ENCODE measurements at places on chromosomes 7 and 10. TPM values are rescaled to one million over a fixed set of nuclear protein-coding genes. Genes with fewer than 3 reads are reported as not detected.

DNA sequence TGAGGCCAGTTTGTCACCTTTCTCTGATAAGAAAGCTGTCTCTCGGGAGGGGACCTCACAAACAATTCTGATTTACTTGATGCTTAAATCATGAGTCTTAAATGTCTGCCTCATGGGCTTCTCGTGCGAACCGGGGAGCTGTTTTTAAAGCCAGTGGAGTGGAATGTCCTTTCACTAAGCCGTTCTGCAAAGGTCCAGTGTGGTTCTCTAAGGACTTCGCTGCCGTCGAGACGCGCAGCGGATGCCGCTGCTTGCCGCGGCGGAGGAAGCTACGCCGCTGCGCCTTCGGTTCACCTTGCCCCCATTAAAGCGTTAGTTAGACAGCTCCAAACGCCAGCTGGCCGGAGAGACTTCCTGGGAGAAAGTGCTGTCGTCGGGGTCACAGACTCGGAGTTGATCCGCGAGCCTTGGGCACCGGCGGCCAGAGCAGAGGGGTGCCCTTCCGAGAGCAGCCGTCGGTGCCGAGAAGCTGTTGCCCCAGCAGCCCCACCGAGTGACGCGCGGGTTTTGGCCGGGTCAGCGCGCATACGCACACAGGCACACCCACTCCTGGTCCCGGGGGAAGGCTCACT, 1.3 kb upstream of the HMX3 start:
- no peaks in the 10 kb centered on the region for H3K36me3 ChIP-seq
- peaks cover 37% of the 10 kb centered on the region for H3K4me1 ChIP-seq
- H3K27ac ChIP-seq: peak overlapping the region; percentile 7

DNA sequence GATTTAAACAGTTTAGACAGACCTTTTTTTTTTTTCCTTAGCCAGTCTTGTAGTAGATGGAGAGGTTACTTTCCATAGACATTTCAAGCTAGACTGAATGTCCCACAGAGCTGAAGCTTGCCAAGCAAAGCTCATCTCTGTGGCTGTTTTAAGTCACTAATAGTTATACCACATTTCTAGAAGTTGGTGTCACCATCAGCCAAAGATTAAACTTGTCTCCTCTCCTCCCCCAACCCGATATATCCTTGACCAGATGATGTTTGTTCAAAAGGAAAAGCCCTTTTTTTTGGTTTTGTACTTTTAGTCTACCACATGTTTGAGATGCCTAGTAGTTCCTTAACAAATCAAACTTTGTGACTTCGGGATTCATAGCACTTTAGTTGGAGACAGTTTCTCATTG, 66.1 kb downstream of the ADD3 start:
- DNase-seq: no peak
- no peaks in the 10 kb centered on the region for H3K36me3 ChIP-seq
- H3K27me3 ChIP-seq: no peaks in the 10 kb centered on the region
- H3K27ac ChIP-seq: peak overlapping the region; percentile 64
- peak overlapping the region; percentile 64 for H3K4me3 ChIP-seq

DNA sequence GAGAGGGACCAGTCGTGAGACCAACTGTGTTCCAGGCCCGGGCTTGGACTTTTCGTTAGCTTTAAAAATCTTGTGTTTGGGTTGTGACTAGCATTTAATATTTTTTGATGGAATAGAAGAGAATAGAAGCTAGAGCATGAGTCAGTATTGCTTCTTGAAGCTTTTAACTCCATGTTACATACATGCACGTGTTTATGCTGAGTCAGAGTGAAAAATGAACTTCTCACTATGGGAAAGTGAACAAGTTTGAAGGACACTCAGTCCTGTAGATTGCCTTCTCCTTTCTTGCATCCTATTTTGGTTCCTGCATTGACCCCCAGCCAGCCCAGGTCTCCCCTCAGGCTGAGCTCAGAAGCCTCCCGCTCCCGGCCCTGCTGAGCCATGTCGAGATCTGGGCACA, 31.8 kb downstream of the GHRHR start:
- no peak overlapping the region for H3K4me3 ChIP-seq
- no peak overlapping the region for H3K27ac ChIP-seq
- no peak for DNase-seq
- no peaks in the 10 kb centered on the region for H3K4me1 ChIP-seq
- H3K36me3 ChIP-seq: no peaks in the 10 kb centered on the region

- no peaks in the 10 kb centered on the region for H3K27me3 ChIP-seq
- H3K4me1 ChIP-seq: peaks cover 34% of the 10 kb centered on the region
Measured at GRCh38 chr10:73253225-73253555, 746 bp upstream of the MRPS16 start.

DNA sequence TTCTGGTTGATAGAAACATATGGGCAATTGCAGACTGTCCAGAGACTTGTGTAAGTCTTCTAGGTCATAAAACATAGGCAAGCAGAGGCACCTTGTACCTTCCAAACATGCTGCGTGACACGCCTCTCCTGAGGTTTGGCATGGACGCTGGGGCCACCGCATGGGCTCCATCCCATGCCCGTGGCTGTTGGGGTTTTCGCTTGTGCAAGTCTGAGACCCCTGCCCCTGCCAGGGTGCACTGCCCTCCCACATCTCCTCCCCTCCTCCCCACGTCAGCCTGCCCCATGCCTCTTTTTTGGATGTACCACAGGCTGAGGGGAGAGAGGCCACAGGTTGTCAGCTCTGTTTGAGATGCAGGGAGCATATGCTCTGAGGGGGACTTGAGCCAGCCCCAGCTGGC, 19.0 kb downstream of the EIF3B start:
- no peak for DNase-seq
- no peaks in the 10 kb centered on the region for H3K4me1 ChIP-seq
- no peaks in the 10 kb centered on the region for H3K27me3 ChIP-seq
- no peak overlapping the region for H3K27ac ChIP-seq
- peaks cover 35% of the 10 kb centered on the region for H3K36me3 ChIP-seq
- no peak overlapping the region for H3K4me3 ChIP-seq

- H3K27me3 ChIP-seq: no peaks in the 10 kb centered on the region
- no peak overlapping the region for H3K27ac ChIP-seq
- H3K4me3 ChIP-seq: no peak overlapping the region
- DNase-seq: no peak
- H3K4me1 ChIP-seq: no peaks in the 10 kb centered on the region
- H3K36me3 ChIP-seq: no peaks in the 10 kb centered on the region
Measured at GRCh38 chr10:17980846-17981565, 29.3 kb downstream of the SLC39A12 start.

GRCh38 chr10:85026878-85027467, 698.6 kb downstream of the CCSER2 start:
- no peak overlapping the region for H3K27ac ChIP-seq
- no peaks in the 10 kb centered on the region for H3K27me3 ChIP-seq
- no peak for DNase-seq
- H3K36me3 ChIP-seq: peaks cover 5% of the 10 kb centered on the region
- H3K4me3 ChIP-seq: no peak overlapping the region

- no peaks in the 10 kb centered on the region for H3K4me1 ChIP-seq
- H3K4me3 ChIP-seq: no peak overlapping the region
- H3K36me3 ChIP-seq: no peaks in the 10 kb centered on the region
- no peak overlapping the region for H3K27ac ChIP-seq
Measured at GRCh38 chr7:123916240-123916724, 8.8 kb upstream of the SPAM1 start.

DNA sequence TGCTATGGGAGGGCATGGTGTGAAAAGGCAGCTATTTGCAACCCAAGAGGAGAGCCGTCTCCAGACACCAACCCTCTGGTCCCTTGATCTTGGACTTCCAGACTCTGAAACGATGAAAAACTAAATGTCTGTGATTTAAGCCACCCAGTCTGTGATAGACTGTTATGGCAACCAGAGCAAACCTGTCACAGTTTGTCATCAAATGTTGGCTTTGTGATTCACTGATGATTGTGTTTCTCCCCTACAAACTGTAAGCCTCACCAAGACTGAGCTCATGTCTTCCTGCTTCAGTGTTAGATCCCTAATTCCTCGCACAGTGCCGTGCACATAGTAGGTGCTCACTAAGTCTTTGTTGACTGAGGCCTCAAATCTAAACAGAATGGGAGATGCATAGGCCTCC, 224.6 kb upstream of the PITRM1 start:
- peaks cover 2% of the 10 kb centered on the region for H3K27me3 ChIP-seq
- no peak overlapping the region for H3K4me3 ChIP-seq
- no peaks in the 10 kb centered on the region for H3K4me1 ChIP-seq
- no peaks in the 10 kb centered on the region for H3K36me3 ChIP-seq

The PGAM2 gene
- not detected for polyA plus RNA-seq

The LLCFC1 gene
- not detected for polyA plus RNA-seq

The NYAP1 gene
- polyA plus RNA-seq: not detected

Measured in naive thymus-derived CD8-positive, alpha-beta T cell (primary cell).